ENCODE measurements at places on chromosomes 4 and X. TPM values are rescaled to one million over a fixed set of nuclear protein-coding genes. Genes with fewer than 3 reads are reported as not detected.
A peak's percentile ranks its signal among the peaks of the same experiment; 100 is the strongest.

ETDA gene
- total RNA-seq, result not detected

DNA sequence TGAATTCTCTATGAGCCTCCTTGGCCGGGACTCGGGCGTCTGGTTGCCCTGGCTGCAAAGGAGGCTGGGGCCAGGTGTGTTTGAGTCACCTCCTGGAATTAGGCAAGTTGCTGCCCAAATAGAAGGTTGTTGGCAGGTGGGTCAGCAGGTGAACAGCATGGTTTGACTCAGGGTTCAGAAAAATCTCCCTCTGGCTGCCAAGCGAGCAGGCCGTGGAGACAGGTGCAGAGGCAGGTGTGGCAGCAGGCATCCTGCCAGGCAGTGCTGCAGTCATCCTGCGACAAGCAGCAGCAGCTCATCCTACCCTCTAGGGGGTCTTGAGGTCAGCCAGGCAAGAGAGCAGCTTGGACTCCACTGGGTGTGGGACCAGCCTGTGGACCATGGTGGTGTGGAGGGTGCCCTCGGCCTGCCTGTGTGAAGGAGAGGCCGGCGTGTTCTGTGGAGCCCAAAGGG lies 8.2 kb downstream of the MSANTD1 start:
- H3K4me3 ChIP-seq, result no peak overlapping the region
- DNase-seq, result no peak
- H3K36me3 ChIP-seq, result no peaks in the 10 kb centered on the region
- H3K27me3 ChIP-seq, result no peaks in the 10 kb centered on the region

DNA sequence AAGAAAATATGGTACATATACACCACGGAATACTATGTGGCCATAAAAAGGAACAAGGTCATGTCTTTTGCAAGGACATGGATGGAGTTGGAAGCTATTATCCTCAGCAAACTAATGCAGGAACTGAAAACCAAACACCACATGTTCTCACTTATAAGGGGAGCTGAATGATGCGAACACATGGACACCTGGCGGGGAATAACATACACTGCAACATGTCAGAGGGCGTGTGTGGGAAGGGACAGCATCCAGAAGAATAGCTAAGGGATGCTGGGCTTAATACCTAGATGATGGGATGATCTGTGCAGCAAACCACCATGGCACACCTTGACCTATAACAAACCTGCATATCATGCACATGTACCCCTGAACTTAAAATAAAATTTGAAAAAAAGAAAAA lies 19.5 kb upstream of the CNKSR2 start:
- H3K4me3 ChIP-seq, result no peak overlapping the region
- no peaks in the 10 kb centered on the region for H3K4me1 ChIP-seq
- no peak for DNase-seq
- H3K27ac ChIP-seq, result no peak overlapping the region

GRCh38 chr4:18533262-18533775 lies 511.8 kb upstream of the LCORL start:
- no peaks in the 10 kb centered on the region for H3K4me1 ChIP-seq
- no peak overlapping the region for H3K4me3 ChIP-seq
- no peak for DNase-seq
- H3K27ac ChIP-seq, result no peak overlapping the region
- H3K36me3 ChIP-seq, result no peaks in the 10 kb centered on the region
- H3K27me3 ChIP-seq, result no peaks in the 10 kb centered on the region

PWWP3B gene
- total RNA-seq, result 9.6 TPM

TEX13B gene
- total RNA-seq, result not detected

DNA sequence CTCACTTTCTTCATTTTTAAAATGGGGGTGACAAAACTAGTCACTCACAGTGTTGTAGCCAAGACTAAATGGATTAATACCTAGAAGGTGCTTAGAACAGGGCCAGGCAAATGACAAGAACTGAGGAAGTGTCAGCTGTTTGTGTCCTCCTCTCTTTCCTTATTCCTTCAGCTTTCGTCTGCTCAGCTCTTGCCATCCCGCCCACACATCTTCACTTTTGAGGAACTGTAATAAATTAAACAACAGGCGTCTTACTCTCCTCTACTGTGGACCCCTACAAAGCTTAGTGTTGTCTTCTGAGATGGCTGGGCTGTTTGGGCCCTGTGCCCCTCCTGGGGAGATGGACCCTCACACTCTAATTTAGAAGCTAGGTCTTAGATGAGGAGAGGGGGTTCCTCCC lies 2.7 kb downstream of the HPSE start:
- DNase-seq, result no peak
- no peak overlapping the region for H3K27ac ChIP-seq
- H3K27me3 ChIP-seq, result peaks cover 6% of the 10 kb centered on the region
- peaks cover 12% of the 10 kb centered on the region for H3K4me1 ChIP-seq

GRCh38 chrX:107968623-107969022 lies 13.5 kb downstream of the TEX13B start:
- DNase-seq, result no peak
- H3K27me3 ChIP-seq, result no peaks in the 10 kb centered on the region
- no peak overlapping the region for H3K27ac ChIP-seq
- no peaks in the 10 kb centered on the region for H3K4me1 ChIP-seq

NSUN7 gene
- total RNA-seq, result 14.3 TPM

DNA sequence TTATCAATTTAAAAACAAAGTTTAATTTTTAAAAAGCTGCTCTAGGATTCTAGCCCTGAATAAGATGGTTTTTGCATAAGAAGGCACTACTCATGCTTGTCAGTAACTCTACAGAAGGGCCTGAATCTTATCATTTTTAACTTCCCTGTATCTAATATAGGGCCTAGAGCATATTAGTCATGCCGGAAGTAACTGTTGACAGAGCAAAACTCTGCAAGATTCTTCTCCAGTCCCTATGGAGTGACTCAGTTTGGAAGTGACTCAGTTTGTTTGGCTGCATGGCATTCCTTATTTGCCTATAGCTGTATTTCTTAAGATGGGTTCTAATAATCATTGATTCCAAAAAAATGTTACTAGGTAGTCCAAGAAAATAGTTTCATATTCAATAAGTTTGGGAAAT lies 431.8 kb upstream of the HTR2C start:
- no peak overlapping the region for H3K27ac ChIP-seq
- H3K4me1 ChIP-seq, result no peaks in the 10 kb centered on the region
- no peak for DNase-seq
- no peak overlapping the region for H3K4me3 ChIP-seq

DNA sequence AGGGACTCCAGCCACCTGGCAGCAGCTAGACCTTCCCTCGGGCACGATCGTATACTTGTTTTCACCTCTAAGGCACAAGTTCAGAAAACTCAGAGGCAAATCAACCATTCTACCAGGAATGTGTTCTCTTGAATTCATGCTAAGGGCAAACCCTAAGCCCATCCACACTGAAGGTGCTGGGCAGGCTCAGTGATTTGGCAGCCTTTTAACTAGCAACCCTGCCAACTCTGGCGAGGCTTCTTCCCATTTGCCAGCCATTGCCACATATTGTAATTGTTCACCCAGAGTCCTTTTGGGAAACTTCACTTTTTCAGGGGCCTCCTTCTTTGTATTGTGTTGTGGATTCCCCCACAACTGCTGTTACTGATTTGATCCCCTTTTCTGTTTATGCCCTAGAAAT lies 298.6 kb upstream of the LDB2 start:
- H3K27ac ChIP-seq, result no peak overlapping the region
- no peak for DNase-seq
- no peaks in the 10 kb centered on the region for H3K4me1 ChIP-seq
- H3K4me3 ChIP-seq, result no peak overlapping the region

KIF4A gene
- not detected for total RNA-seq

DNA sequence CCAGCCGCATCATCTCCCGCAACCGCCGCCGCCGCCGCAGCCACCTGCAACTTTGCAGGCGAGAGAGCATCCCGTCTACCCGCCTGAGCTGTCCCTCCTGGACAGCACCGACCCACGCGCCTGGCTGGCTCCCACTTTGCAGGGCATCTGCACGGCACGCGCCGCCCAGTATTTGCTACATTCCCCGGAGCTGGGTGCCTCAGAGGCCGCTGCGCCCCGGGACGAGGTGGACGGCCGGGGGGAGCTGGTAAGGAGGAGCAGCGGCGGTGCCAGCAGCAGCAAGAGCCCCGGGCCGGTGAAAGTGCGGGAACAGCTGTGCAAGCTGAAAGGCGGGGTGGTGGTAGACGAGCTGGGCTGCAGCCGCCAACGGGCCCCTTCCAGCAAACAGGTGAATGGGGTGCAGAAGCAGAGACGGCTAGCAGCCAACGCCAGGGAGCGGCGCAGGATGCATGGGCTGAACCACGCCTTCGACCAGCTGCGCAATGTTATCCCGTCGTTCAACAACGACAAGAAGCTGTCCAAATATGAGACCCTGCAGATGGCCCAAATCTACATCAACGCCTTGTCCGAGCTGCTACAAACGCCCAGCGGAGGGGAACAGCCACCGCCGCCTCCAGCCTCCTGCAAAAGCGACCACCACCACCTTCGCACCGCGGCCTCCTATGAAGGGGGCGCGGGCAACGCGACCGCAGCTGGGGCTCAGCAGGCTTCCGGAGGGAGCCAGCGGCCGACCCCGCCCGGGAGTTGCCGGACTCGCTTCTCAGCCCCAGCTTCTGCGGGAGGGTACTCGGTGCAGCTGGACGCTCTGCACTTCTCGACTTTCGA lies 654 bp downstream of the ATOH1 start:
- H3K27me3 ChIP-seq, result no peaks in the 10 kb centered on the region
- H3K27ac ChIP-seq, result no peak overlapping the region
- H3K4me1 ChIP-seq, result peaks cover 38% of the 10 kb centered on the region
- peak overlapping the region; percentile 11 for H3K4me3 ChIP-seq

DNA sequence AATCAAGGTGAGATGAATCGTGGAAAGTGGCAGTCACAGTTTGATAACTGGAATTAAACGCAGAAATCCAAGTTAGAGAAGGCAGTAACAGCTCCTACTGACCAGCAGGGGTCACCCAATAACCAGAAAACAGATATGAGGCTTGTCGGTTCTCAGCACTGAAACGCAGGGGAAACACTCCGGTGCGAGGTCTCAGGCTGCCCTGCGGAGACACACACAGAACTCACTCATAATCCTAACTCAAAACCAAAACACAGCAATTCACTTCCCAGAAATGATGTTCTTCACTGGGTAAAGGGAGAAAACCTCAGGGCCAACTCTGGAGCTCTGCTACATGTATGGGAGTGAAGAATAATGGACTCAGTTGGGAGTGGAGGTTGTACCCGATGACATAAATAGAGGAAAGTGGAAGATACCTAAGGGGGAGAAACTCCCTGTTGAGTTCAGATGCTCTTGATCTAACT lies 384.4 kb downstream of the RAPGEF2 start:
- no peak overlapping the region for H3K27ac ChIP-seq
- H3K36me3 ChIP-seq, result no peaks in the 10 kb centered on the region
- no peak overlapping the region for H3K4me3 ChIP-seq
- no peaks in the 10 kb centered on the region for H3K27me3 ChIP-seq
- peak; percentile 66 for DNase-seq

DNA sequence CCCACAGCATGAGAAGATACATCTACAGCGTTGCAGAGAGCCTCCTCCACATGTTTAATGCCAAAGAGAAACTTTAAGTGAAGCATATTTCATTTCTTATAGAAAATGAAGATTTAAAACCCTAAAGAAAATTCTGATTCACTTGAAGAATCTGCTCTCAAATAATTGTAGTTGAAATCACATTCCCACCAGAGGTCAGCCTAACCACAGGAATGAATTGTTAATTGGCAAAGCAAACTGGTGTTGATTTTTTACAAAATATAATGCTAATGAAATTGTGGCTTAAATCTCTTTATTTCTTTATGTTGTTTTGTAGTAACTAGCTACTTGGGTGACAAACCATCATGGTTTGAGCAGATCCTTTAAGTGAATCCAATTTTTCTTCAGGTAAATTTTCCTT lies 31.1 kb upstream of the WDR17 start:
- no peaks in the 10 kb centered on the region for H3K36me3 ChIP-seq
- H3K4me1 ChIP-seq, result no peaks in the 10 kb centered on the region
- no peaks in the 10 kb centered on the region for H3K27me3 ChIP-seq
- DNase-seq, result no peak
- no peak overlapping the region for H3K27ac ChIP-seq
- H3K4me3 ChIP-seq, result no peak overlapping the region

DNA sequence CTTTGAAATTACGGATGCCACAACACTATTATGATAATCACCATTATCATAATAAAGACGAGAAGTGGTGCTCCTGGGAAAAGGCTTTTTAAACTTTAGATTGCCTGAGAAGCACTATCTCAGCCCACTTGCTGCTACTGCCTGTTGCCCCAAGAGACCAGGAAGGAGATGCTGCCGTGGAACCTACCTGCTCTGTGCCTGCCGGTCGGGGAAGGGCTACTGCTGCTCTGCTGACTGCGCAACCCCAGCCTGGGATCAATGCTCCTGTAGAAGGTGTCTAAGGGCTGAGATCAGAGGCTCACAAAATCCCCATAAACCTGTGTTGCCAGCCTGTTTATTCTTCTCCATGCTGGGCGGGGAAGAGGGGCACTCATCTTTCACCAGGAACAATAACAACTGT lies 145.3 kb upstream of the VCX3B start:
- H3K36me3 ChIP-seq, result no peaks in the 10 kb centered on the region
- H3K27me3 ChIP-seq, result no peaks in the 10 kb centered on the region
- H3K4me3 ChIP-seq, result no peak overlapping the region
- no peak overlapping the region for H3K27ac ChIP-seq

GRCh38 chr4:181601103-181601502 lies 642.1 kb upstream of the TENM3 start:
- H3K36me3 ChIP-seq, result no peaks in the 10 kb centered on the region
- no peak overlapping the region for H3K4me3 ChIP-seq
- H3K27ac ChIP-seq, result no peak overlapping the region
- DNase-seq, result no peak
- H3K4me1 ChIP-seq, result no peaks in the 10 kb centered on the region

DNA sequence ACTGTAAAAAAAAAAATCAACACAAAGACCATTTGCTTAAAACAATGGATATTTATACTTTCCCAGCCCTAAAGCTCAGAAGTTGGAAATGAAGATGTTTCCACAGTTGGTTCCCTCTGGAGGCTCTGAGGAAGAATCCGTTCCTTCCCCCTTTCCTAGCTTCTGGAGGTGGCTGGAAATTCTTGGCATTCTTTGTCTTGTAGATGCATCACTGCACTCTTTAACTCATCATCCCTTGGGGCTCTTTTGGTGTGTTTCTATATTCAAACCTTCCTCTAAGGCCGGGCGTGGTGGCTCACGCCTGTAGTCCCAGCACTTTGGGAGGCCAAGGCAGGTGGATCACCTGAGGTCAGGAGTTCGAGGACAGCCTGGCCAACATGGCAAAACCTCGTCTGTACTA lies 78.7 kb downstream of the VCX3A start:
- H3K27me3 ChIP-seq, result no peaks in the 10 kb centered on the region
- no peaks in the 10 kb centered on the region for H3K4me1 ChIP-seq
- no peak overlapping the region for H3K4me3 ChIP-seq
- H3K36me3 ChIP-seq, result no peaks in the 10 kb centered on the region
- no peak for DNase-seq

All from body of pancreas (tissue), 4 donors.